ENCODE measurements at places on chromosomes 2 and 18. TPM values are rescaled to one million over a fixed set of nuclear protein-coding genes. Genes with fewer than 3 reads are reported as not detected.
A peak's percentile ranks its signal among the peaks of the same experiment; 100 is the strongest.

- no peak overlapping the region for H3K4me3 ChIP-seq
- no peaks in the 10 kb centered on the region for H3K4me1 ChIP-seq
- H3K27ac ChIP-seq: no peak overlapping the region
- H3K36me3 ChIP-seq: no peaks in the 10 kb centered on the region
- no peaks in the 10 kb centered on the region for H3K27me3 ChIP-seq
Observed at GRCh38 chr2:29247336-29247914, 132.2 kb downstream of the CLIP4 start.

DNA sequence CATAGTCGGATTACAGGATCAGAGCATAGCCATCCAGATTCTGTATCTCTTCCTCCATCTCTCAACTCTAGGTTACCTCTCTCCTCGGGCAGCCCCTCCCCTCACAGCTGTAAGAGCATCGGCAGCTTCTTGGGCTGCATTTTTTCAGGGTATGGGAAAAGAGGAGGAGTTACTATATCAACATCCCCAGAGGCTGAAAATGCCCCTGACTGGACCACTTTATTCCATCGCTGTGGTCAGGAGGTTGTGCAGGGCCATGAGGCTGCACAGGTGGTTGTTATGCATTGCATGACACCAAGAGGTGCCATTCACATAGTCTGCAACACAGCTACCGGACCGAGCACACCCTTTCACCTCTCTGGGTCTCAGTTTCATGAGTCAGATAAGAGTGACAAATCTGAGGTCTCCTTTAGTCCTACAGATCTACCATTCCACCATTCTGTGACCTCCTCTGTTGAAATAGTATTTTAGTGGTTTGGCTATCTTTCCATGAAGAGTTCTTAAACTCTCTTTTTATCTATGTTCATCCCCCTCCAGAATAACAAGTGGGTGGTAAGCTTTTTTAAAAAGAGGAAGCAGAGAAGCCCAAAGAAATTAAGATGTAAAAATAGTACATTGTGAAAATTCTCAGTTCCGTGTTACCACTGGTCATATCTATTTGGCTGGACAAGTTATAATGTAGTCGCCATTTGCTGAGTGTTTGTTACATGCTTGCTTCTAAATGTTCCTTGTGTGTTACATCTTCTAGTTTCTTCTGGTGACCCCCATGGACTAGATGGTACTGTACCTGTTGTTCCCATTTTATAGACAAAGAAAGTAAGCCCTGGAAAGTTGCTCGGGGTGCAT lies 56.6 kb upstream of the SLC1A4 start:
- no peaks in the 10 kb centered on the region for H3K36me3 ChIP-seq
- no peaks in the 10 kb centered on the region for H3K4me1 ChIP-seq
- no peaks in the 10 kb centered on the region for H3K27me3 ChIP-seq

DNA sequence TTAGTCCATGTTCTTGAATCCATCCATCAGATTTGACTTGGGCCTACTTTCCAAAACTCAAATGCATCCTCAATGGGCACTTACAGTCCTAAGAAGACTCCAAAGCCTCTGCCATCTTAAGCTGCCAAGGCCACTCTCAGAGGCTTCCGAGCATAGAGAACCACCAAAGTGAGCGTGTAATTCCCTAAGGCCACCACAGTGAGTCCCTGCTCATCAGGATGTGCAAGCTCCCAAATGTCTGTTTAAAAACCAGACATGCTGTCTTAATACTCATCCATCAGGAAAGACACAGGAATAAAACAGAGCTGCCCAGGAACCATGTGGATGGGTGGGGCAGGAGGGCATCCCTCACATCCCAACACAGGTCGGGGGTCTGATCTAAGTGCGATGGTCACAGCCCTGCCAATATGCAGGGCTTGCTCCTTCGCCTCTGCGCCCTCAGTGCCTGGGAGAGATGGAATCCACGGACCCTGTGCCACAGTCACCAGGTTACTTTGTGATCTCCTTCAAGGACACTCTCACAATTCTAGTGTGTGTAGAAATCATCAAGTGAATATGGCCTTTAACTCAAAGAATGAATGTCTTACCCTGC lies 80.4 kb downstream of the POLR1A start:
- H3K4me1 ChIP-seq: peaks cover 15% of the 10 kb centered on the region
- H3K27ac ChIP-seq: no peak overlapping the region
- peaks cover 56% of the 10 kb centered on the region for H3K36me3 ChIP-seq

DNA sequence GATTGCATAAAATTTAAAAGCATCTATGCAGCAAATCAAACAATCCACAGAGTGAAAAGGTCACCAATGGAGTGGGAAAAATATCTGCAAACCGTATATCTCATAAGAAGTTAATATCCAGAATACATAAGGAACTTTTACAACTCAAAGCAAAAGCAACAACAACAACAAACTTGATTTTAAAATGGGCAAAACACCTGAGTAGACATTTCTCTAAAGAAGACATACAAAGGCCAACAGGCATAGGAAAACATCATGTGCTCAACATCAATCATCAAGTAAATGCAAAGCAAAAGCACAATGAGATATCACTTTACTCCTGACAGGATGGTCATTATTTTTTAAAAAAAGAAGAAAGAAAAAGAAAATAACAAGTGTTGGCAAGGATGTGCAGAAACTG lies 38.1 kb downstream of the TMEM247 start:
- no peaks in the 10 kb centered on the region for H3K36me3 ChIP-seq
- H3K4me3 ChIP-seq: no peak overlapping the region
- H3K27me3 ChIP-seq: no peaks in the 10 kb centered on the region
- peaks cover 6% of the 10 kb centered on the region for H3K4me1 ChIP-seq
- DNase-seq: no peak
- H3K27ac ChIP-seq: no peak overlapping the region

GRCh38 chr18:59229191-59229590 lies 9.2 kb downstream of the GRP start:
- no peak for DNase-seq
- no peak overlapping the region for H3K4me3 ChIP-seq
- H3K27me3 ChIP-seq: no peaks in the 10 kb centered on the region
- H3K4me1 ChIP-seq: no peaks in the 10 kb centered on the region

DNA sequence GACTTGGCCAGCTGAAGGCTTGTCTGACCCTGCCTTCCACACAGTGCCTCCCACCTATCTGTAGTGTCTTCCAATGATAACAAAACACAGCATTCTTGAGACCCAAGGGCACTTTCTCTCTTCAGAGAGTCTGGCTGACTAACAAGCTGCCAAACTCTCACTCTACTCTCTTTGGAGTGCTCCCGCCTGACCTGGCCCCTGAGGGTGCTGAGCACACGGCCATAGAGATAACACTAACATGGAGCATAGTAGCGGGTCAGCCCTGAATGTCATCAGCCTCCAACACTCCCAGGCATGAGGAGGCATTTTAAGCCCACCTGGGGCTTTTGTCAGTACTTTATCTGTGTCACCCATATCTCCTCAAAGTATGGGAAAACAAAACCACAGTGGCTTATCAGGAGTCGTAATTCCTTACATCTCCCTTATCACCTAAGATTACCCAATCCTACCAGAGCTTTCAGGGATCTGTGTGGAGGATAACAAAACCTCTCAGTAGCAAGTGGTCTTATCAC lies 160.3 kb upstream of the TCF4 start:
- no peak overlapping the region for H3K4me3 ChIP-seq
- DNase-seq: no peak
- H3K27me3 ChIP-seq: no peaks in the 10 kb centered on the region
- H3K27ac ChIP-seq: no peak overlapping the region

DNA sequence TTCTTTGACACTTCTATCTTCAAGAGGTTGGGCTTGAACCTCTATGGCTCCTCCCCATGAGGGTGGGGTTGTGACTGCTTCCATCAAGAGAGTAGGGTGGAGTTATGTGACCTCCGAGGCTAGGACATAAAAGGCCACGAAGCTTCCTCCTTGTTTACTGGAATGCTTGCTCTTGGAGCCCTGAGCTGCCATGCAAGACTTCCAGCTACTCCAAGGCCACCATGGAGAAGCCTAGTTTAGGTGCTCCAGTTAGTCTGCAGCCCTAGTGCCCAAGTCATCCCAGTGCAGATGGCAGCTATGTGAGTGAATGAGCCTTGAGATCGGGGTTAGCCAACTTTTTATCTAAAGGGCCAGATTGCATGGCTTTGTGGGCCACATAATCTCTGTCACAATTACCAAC lies 2.4 kb upstream of the MERTK start:
- no peaks in the 10 kb centered on the region for H3K4me1 ChIP-seq
- no peak for DNase-seq
- no peaks in the 10 kb centered on the region for H3K36me3 ChIP-seq
- peaks cover 6% of the 10 kb centered on the region for H3K27me3 ChIP-seq
- H3K27ac ChIP-seq: no peak overlapping the region

GRCh38 chr2:235511187-235511661 lies 17.4 kb downstream of the AGAP1 start:
- H3K27me3 ChIP-seq: no peaks in the 10 kb centered on the region
- no peaks in the 10 kb centered on the region for H3K36me3 ChIP-seq

DNA sequence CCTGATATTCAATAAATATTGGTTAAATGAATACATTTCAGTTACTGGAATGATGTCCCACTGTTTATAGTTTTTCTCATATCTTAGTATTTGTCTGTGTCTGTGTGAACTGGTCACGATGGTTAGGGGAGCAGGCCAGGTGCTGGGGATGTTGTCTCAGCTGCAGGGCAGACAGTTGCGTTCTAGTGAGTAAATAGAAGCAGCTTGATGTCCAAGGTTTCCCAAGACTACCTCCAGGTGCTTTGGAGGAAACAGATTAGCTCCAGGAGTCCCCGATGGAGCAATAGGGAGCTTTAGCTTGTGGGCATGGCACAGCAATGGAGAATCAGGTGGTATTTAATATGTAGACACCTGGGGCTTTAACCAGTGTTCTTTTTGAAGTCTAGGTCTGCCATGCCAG lies 75.5 kb downstream of the GULP1 start:
- peaks cover 6% of the 10 kb centered on the region for H3K4me1 ChIP-seq
- H3K36me3 ChIP-seq: no peaks in the 10 kb centered on the region
- no peaks in the 10 kb centered on the region for H3K27me3 ChIP-seq

DNA sequence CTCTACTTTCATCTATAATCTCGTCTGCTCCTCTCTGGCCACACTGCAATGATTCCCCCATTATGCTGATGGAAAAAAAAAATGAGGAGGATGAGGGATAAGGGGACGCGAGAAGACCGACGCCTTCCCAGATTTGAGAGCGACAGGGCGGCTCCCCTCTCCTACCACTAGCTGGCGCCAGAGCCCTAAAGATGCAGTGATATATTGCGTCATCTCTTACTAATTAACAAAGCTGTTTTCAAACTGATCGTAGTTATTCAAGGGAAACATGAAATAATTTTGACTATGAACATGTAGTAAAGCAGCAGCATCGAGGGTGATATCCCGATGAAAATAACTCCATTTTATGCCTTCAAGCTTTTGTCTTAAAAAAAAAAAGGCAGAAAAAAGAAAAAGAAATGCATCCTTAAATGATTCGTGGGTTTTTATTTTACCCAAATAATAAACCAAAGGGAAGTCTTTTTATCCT lies 48.0 kb upstream of the HNRNPA3 start:
- peak overlapping the region; percentile 86 for H3K27ac ChIP-seq
- DNase-seq: peak; percentile 86
- no peaks in the 10 kb centered on the region for H3K27me3 ChIP-seq
- H3K36me3 ChIP-seq: no peaks in the 10 kb centered on the region

- no peak for DNase-seq
- H3K27me3 ChIP-seq: no peaks in the 10 kb centered on the region
- peaks cover 39% of the 10 kb centered on the region for H3K4me1 ChIP-seq
- peak overlapping the region; percentile 60 for H3K27ac ChIP-seq
- H3K4me3 ChIP-seq: no peak overlapping the region
Observed at GRCh38 chr2:237689336-237690131, 62.1 kb downstream of the LRRFIP1 start.

DNA sequence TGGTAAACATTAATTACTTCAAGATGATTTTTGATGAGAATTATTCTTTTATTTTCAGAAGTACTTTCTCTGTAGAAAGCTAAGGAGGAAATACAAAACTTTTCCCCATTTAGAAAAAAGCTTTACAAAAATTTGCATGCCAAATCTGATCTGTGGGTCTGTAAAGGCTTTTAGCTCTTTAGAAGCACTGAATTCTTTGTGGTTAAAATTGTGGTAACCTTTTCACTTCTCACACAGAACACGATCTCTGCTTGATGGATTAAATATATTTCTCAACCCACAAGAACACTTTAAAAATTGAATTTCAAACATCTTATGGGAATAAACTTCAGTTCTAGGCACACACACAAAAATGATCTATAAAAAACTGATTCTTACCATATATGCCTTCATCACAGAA lies 63.7 kb downstream of the VIL1 start:
- H3K27me3 ChIP-seq: no peaks in the 10 kb centered on the region
- no peak for DNase-seq
- no peak overlapping the region for H3K4me3 ChIP-seq
- H3K36me3 ChIP-seq: peaks cover 93% of the 10 kb centered on the region
- H3K27ac ChIP-seq: no peak overlapping the region
- H3K4me1 ChIP-seq: no peaks in the 10 kb centered on the region

- no peak overlapping the region for H3K4me3 ChIP-seq
- no peak for DNase-seq
- no peaks in the 10 kb centered on the region for H3K27me3 ChIP-seq
- H3K36me3 ChIP-seq: peaks cover 34% of the 10 kb centered on the region
Observed at GRCh38 chr2:241133436-241133820, 15.8 kb downstream of the PASK start.

GRCh38 chr2:53575721-53576124 lies 191.9 kb upstream of the CHAC2 start:
- H3K4me3 ChIP-seq: no peak overlapping the region
- peak; percentile 19 for DNase-seq
- no peaks in the 10 kb centered on the region for H3K36me3 ChIP-seq
- no peak overlapping the region for H3K27ac ChIP-seq
- no peaks in the 10 kb centered on the region for H3K4me1 ChIP-seq

GRCh38 chr2:45822272-45822630 lies 170.8 kb downstream of the PRKCE start:
- H3K36me3 ChIP-seq: no peaks in the 10 kb centered on the region
- no peak for DNase-seq
- no peak overlapping the region for H3K4me3 ChIP-seq
- H3K27ac ChIP-seq: peak overlapping the region; percentile 78
- H3K4me1 ChIP-seq: peaks cover 81% of the 10 kb centered on the region

GRCh38 chr2:24076849-24077534 lies 866 bp upstream of the SF3B6 start:
- peaks cover 61% of the 10 kb centered on the region for H3K36me3 ChIP-seq
- no peaks in the 10 kb centered on the region for H3K27me3 ChIP-seq
- peak overlapping the region; percentile 73 for H3K4me3 ChIP-seq
- peaks cover 17% of the 10 kb centered on the region for H3K4me1 ChIP-seq

The HTR2B gene
- polyA plus RNA-seq: not detected

The IL36G gene
- 1.1 TPM for polyA plus RNA-seq

The DNAJC5G gene
- polyA plus RNA-seq: not detected

The CAPN14 gene
- 66.0 TPM for polyA plus RNA-seq

The ANKRD30B gene
- 0.10 TPM for polyA plus RNA-seq

Measured in stomach (tissue), 19 donors.